ENCODE measurements at places on chromosomes 5 and 9. TPM values are rescaled to one million over a fixed set of nuclear protein-coding genes. Genes with fewer than 3 reads are reported as not detected.

DNA sequence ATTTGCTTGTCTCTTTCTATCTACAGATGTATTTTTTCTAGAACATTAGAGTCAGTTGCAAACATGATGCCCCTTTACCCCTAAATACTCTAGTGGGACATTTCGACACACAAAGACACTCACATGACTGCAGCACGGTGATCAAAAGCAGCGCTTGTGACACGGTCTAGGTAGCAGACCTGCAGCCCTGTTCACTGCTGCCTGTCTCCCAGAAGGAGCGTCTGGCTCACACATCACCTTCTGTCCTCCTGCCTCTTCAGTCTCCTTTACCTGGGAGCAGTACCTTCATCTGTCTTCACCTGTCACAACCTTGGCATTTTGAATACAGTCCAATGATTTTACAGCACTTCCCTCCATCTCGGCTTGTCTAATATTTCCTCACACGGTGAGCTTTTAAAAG lies 51.9 kb upstream of the SH3PXD2B start:
- no peak for DNase-seq

The SPATA6L gene
- 5.7 TPM for total RNA-seq

The KLF4 gene
- total RNA-seq: 22.1 TPM

- DNase-seq: no peak
Observed at GRCh38 chr9:104740621-104741020, 6.9 kb upstream of the NIPSNAP3A start.

- no peak for DNase-seq
Observed at GRCh38 chr5:80492741-80493140, 4.8 kb downstream of the FAM151B start.

GRCh38 chr5:54315736-54316528 lies 5.6 kb upstream of the ARL15 start:
- DNase-seq: no peak

The GOLPH3 gene
- total RNA-seq: 61.9 TPM

The SURF2 gene
- total RNA-seq: 14.1 TPM

GRCh38 chr9:136433849-136434579 lies 5.6 kb downstream of the INPP5E start:
- no peak for DNase-seq

DNA sequence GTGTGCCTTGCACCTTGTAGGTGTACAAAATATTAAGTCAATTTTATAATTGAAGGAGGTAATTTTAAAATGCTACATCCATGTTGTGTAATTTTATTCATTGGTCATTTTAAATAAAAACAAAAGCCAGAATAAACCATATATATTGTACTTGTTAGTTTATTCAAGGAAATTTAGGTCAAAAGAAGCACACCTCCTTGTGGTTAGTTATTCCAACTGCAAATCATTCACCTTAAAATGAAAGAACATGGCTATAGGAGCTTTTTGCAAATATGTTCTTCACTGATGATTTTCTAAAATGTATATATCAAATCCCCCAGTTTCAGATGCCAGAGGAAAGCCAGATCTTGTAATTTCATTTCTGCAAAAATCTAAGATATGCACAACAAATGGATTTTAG lies 5.4 kb upstream of the MOCS2 start:
- no peak for DNase-seq

The PPIP5K2 gene
- 48.7 TPM for total RNA-seq

DNA sequence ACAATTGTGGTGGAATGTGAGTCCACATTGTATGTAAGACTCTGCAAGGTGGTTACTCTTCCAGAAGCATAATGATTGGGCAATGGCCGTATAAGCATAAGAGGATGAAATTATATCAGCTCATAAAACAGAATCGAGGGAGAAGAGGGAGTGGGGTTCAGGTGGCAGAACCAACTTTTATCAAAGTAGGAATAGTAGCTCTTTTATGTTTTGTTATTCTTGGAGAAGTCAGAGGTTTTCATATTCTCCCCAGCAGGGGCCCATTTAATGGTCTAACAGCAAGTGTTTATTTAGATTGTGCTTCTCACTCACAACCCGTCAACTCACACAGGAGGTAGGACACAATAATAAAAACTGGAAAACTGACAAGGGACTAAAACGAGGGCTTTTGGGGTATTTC lies 291.3 kb upstream of the CD180 start:
- DNase-seq: no peak

- DNase-seq: no peak
Observed at GRCh38 chr5:84372066-84372695, 12.5 kb downstream of the EDIL3 start.

GRCh38 chr5:148924817-148925216 lies 98.4 kb downstream of the ADRB2 start:
- no peak for DNase-seq

The TAL2 gene
- not detected for total RNA-seq

GRCh38 chr5:144141585-144141984 lies 28.9 kb downstream of the YIPF5 start:
- DNase-seq: no peak

The FGF18 gene
- total RNA-seq: 0.50 TPM

- no peak for DNase-seq
Observed at GRCh38 chr9:87592554-87593358, 95.1 kb downstream of the DAPK1 start.

Data from T-helper 17 cell (primary cell).